ENCODE measurements at places on chromosomes 6 and 20. TPM values are rescaled to one million over a fixed set of nuclear protein-coding genes. Genes with fewer than 3 reads are reported as not detected.

GRCh38 chr6:110776413-110776812 is 38.9 kb downstream of the CDK19 start:
- H3K4me1 ChIP-seq, result no peaks in the 10 kb centered on the region
- no peak overlapping the region for H3K27ac ChIP-seq
- no peak for DNase-seq
- no peaks in the 10 kb centered on the region for H3K36me3 ChIP-seq
- no peak overlapping the region for H3K4me3 ChIP-seq

GRCh38 chr20:63482021-63482587 is 9.6 kb upstream of the KCNQ2 start:
- H3K4me3 ChIP-seq, result no peak overlapping the region
- H3K4me1 ChIP-seq, result no peaks in the 10 kb centered on the region
- H3K36me3 ChIP-seq, result no peaks in the 10 kb centered on the region
- peaks cover 8% of the 10 kb centered on the region for H3K27me3 ChIP-seq
- no peak overlapping the region for H3K27ac ChIP-seq

- H3K27me3 ChIP-seq, result no peaks in the 10 kb centered on the region
- H3K4me1 ChIP-seq, result no peaks in the 10 kb centered on the region
- H3K4me3 ChIP-seq, result no peak overlapping the region
- no peak overlapping the region for H3K27ac ChIP-seq
These were observed 91.2 kb upstream of the TINAG start for GRCh38 chr6:54217018-54217417.

The RIPOR3 gene
- total RNA-seq, result 90.3 TPM

Measured in liver (tissue), 10 donors.